Smooth muscle cell of the umbilical artery (primary cell): ENCODE measurements at places on chromosomes 16 and 17. TPM values are rescaled to one million over a fixed set of nuclear protein-coding genes. Genes with fewer than 3 reads are reported as not detected.

ZNF469 gene
- total RNA-seq: 9.8 and 21.3 TPM in 2 replicates

LGALS9B gene
- not detected in 2 replicates for total RNA-seq

HAS3 gene
- 3.9 and 10.1 TPM in 2 replicates for total RNA-seq

ABI3 gene
- under 0.01 TPM in 1 of 2 replicates, not detected in the other for total RNA-seq

XYLT1 gene
- total RNA-seq: 83.9 and 109 TPM in 2 replicates

ODF4 gene
- total RNA-seq: not detected in 2 replicates

ADAP2 gene
- total RNA-seq: 0.60 TPM in 1 of 2 replicates, not detected in the other

ACSM2A gene
- not detected in 2 replicates for total RNA-seq

CNTD1 gene
- 0.05 TPM in 1 of 2 replicates, not detected in the other for total RNA-seq

TRIM47 gene
- total RNA-seq: 3.9 and 6.6 TPM in 2 replicates

SPNS2 gene
- total RNA-seq: 0.37 and 0.89 TPM in 2 replicates

PIPOX gene
- 1.5 and 1.7 TPM in 2 replicates for total RNA-seq

KRTAP9-4 gene
- total RNA-seq: not detected in 2 replicates

PRRT2 gene
- total RNA-seq: 1.2 and 4.4 TPM in 2 replicates

KRT27 gene
- not detected in 2 replicates for total RNA-seq

C17orf78 gene
- total RNA-seq: not detected in 2 replicates

SBK1 gene
- 0.05 TPM in 1 of 2 replicates, not detected in the other for total RNA-seq
